ENCODE measurements at places on chromosomes 5 and 9.
A peak's percentile ranks its signal among the peaks of the same experiment; 100 is the strongest.

DNA sequence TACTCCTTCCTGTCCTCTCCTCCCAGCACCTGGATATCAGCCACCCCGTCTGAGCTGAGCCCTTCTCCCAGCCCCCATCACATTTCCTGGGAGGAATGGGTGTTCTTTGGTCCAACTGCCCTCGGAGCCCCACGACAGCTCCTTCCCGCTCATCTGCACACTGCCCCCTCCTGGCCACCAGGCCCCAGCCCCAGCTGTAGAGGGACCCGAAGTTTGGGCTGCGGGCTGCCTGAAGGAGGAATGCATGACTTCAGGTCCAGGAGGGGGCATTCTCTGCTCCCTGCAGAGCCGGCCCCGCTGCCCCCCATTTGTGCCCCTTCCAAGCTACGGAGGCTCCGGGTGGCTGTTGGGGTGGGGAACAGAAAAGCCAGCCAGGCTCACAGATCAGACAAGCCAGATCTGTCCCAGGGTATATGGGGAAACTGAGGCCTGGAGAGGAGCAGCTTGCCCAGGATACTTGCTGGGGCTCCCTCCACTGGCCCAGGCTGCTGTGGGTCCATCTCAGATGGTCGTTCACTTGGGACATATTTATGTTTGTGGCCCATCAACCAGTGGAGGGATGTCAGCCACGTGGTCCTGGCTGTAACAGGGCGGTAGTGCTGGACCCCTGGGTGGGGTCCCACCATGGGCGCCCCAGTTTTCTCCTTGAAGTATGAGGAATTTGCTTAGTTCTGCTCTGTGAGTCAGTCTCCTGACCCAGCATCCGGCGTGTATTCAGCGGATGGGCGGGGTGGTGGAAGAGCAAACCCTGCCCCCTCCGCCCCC lies 33.1 kb downstream of the DAB2IP start:
- peak; percentile 12 for DNase-seq

GRCh38 chr5:138662599-138662998 lies 87.4 kb upstream of the HSPA9 start:
- peak; percentile 52 for DNase-seq

- peak; percentile 78 for DNase-seq
Measured at GRCh38 chr5:172770675-172771438, at the start of gene DUSP1. Gene DUSP1 (minus strand): TSS chr5:172771195. CDS start chr5:172770952, 243 bp downstream.

DNA sequence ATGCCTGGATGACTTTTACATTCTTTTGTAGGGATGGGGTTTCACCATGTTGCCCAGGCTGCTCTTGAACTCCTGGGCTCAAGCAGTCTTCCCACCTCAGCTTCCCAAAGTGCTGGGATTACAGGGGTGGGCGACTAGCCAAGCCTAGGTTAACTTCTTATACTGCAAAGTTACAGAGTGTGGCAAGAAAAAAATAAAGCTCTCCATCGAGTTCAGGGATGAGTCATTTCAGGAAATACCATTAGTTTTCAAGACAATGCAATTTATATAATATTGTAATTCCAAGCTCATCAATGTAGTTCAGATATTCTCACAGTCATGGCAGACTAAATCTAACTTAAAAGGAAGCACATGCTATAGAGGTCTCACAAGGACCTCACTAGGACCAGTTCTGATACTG lies 11.5 kb upstream of the ABO start:
- no peak for DNase-seq

DNA sequence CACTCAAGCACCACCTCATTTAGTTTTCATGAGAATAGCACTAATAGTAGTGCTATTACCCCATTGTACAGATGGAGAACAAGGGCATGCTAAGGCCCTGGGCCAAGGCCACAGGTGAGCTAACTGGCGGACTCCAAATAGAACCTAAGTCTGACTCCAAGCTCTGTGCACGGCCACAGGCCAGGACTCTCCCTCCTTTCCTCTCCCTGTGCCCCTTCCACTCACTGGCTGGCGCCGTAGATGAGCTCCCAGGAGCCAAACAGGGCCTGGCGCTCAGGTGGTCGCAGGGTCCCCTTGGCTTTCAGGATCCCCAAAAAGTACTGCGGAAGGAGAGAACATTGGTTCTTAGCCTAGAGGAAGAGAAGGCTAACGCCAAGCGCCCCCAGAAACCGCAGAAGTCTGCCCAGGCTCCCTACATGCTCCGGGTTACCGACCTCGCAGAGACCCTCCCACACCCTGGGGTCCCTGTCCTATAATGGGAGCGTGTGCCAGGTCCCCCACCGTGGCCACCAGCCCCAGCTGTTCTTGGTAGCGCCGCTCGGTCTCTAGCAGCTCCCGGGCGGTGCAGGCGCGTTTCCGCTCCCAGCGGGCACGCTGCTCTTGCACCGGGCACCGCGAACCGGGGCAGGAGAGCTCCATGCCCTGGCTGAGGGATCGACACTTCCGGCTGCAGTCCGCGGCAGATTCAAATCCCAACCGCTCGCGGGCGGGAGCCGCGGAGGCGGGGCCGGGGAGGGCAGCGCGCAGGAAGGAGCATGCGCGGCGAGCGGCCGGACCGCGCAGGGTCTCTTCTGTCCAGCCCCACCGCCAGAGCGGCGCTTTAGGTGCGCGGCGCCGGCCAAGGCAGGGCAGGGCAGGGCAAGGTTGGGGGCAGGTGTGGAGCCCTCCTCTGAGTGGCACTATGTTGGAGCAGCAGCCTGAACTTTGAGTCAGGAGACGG lies at the start of gene ARHGEF39:
TSS of gene ARHGEF39 (minus strand) at position 665 of the 940 bp plus-strand sequence. CDS start at position 639, 26 bp downstream.
- peak; percentile 76 for DNase-seq

DNA sequence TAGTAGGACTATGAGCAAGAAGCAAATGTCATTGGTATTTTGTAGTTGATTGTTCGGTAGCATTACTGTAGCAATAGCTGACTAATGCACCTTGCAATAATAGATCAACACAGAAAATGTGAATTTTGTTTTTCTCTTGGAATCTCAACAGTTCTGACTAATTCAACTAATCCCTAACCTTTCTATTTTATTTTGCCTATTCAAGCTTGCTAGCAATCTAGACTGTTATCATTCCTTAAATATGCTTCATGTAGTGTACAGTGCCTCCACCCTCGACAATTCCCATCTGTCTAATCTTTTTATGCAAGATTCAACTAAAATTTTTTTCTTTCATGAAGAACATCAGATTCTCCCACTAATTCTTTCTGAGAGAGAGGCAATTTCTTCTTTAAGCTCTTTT lies 570.6 kb downstream of the PDE4D start:
- no peak for DNase-seq

DNA sequence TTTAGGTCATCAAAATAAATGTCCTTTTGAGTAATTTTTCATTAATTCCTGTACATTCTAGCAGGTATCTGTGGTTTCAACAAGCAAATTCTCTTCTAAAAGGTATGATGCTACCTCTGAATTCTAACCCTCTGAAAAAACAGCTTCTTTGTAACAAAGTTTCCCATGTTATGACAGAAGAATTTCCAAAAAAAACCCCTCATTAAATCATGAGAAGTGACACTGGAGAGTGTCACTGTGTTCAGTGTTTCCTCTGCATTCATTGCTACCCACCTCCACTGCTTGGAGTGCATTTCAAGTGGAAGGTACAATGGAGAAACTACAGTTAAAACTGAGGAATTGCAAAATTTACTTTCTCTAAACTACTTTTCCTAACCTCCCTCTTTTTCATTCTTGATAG lies 10.1 kb downstream of the CDKN2A start:
- DNase-seq: no peak
